ENCODE measurements at places on chromosomes 5 and 9.

DNA sequence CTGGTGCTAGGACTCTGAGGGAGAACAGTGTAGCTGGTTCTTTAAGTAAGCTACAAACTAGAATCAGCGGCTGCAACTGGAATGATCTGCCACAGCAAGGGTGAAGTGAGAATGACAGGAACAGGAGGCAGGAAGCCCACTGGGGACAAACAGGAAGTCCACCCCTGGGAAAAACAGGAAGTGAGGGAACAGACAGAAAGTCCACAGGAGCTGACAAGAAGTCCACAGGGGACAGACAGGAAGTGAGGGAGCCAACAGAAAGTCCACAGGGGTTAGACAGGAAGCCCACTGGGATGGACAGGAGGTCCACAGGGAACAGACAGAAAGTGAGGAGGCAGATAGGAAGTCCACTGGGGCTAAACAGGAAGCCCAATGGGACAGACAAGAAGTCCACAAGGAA is 15.5 kb downstream of the ADAMTS16 start:
- DNase-seq = no peak

GRCh38 chr9:137277329-137278041 is at the start of gene TOR4A:
TOR4A (plus strand) TSS chr9:137277726; CDS start chr9:137278690, 964 bp downstream.
- DNase-seq = peak; percentile 91

GRCh38 chr5:168315416-168316138 is 24.1 kb downstream of the WWC1 start:
- no peak for DNase-seq

DNA sequence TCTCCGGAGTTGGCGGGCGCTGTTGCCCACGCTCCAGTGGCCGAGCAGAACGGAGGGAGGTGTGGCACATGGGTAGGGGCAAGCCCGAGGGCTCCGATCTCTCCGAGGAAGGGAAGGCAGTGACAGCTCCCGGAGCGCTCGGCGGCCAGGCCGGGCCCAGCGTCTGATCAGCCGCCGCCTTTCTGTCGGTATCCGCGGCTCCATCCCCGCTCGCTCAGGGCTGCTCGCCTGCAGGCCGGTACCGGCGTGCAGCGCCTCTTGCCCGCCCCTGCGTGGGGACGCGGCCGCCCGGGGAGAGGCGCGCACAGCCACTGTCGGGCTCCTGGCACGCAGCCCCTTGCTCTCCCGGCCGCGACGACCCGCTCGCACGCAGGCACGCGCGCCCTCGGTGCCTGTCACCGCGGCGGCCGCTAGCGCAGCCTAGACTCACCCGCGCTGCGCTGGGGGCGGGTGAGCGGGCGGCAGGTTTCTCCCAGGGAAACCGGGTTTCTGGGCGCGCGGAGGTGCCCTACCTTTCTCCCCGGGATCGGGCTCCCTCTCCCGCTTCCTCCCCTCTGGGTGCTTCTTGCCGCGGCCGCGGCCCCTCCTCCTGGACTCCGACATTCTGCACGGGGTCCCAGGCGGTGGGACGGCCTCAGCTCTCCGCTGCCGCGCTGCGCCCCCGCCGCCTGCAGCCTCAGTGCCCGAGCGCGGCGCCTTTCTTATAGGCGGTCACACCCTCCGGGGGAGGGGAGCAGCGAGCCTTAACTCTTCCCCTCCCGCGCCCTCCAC is 108.4 kb downstream of the PSD2 start:
- no peak for DNase-seq

DNA sequence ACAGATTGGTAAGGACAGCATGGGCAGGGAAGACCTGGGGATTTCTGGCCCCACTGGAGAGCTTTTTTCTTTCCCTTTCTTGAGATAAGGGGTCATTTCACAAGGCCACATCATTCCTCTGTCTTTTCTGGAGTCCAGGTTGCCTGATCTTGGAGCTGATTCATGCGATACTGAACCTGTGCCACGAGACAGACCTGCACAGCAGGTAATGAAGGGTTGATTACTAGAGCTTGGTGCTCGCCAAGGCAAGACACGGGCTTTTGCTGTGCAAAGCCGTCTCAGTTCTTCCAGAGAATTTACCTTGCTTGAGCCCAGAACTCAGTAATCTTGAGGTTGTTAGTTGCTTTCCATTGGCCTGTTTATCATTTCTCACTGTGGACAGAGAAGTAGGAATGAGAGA is 39.2 kb downstream of the NUP188 start:
- DNase-seq = no peak

- no peak for DNase-seq
Observed at GRCh38 chr5:135231289-135231688, 167.7 kb downstream of the MACROH2A1 start.

GRCh38 chr9:131125038-131125287 is 423 bp upstream of the NUP214 start:
- no peak for DNase-seq

Data from ascending aorta (tissue), 2 donors.